NB4 (cell line): ENCODE measurements at places on chromosomes 2 and 18.

DNA sequence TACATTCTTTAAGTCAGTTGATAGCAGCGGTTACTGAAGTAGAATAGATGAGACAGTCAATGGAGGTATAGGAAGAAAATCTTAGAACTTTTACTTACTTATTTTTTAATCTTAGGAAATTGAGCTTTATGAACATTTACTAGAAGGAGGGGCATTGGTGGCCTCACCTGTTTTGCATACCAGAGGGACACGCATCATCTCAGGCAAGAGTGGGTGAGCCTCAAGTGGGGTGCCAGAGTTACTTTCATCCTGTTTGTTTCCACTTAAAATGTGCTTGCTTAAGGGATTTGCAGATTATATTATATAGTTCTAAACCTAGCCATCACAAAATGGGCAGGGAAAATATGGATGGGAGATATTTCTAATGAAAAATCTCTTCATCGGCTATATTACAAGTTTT, 61.6 kb downstream of the WDR7 start:
- DNase-seq, result no peak

GRCh38 chr2:182265718-182266117, 161.1 kb downstream of the PDE1A start:
- no peak for DNase-seq

- DNase-seq, result no peak
Observed at GRCh38 chr2:165408186-165408585, 61.3 kb upstream of the CSRNP3 start.

DNA sequence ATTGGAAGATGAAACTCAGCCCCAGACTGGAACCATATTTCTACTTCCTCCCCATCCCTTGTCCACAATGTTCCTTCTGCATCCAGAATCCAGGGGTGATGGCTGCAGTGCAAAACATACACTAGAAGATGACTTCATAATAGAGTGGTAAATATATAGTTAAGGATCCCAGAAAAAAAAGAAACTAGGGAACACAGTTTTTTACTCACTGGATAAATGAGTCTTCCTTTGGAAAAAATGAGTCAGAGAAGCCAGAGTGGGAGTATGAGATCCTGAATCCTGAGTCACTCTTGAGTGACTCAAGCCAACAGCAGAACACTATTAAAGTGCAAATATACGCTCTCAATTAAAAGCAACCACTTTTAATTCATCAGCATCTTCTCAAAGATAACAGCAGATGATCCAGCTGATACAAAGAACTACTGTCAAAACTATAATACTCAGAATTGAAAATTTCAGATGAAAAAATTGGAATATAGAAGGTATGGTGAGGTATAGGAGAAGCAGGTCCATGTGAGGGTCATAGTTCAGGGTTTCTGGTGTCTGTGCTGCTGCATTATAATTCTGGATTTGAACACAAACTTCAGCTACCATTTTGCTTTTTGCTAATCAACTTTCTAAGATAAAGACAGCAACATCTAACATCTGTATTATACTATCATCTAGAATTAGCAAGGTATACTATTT, 987.2 kb upstream of the CDH2 start:
- no peak for DNase-seq
